ENCODE measurements at places on chromosomes 7 and 10. TPM values are rescaled to one million over a fixed set of nuclear protein-coding genes. Genes with fewer than 3 reads are reported as not detected.

Gene NFE2L3
- 12.5 TPM for total RNA-seq

DNA sequence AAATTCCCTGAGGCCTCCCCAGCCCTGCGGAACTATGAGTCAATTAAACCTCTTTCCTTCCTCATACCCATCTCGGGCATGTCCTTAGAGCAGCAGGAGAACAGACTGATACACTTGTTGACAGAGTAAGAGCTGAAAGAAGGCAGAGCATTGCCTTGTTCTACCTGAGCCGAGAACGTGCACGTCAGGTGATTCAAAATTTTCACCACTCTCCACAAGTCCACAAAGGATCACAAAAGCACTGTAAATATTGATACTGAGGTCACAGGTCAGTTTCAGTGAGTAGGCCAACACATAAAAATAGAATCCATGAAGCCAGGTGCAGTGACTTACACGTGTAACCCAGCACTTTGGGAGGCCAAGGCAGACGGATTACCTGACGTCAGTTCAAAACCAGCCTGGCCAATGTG, 27.8 kb downstream of the DCLRE1C start:
- no peak overlapping the region for H3K4me3 ChIP-seq

GRCh38 chr10:14120812-14121211, 209.9 kb downstream of the FRMD4A start:
- no peak for DNase-seq
- no peak overlapping the region for H3K4me3 ChIP-seq
- H3K36me3 ChIP-seq = no peaks in the 10 kb centered on the region
- no peaks in the 10 kb centered on the region for H3K4me1 ChIP-seq
- no peaks in the 10 kb centered on the region for H3K27me3 ChIP-seq

DNA sequence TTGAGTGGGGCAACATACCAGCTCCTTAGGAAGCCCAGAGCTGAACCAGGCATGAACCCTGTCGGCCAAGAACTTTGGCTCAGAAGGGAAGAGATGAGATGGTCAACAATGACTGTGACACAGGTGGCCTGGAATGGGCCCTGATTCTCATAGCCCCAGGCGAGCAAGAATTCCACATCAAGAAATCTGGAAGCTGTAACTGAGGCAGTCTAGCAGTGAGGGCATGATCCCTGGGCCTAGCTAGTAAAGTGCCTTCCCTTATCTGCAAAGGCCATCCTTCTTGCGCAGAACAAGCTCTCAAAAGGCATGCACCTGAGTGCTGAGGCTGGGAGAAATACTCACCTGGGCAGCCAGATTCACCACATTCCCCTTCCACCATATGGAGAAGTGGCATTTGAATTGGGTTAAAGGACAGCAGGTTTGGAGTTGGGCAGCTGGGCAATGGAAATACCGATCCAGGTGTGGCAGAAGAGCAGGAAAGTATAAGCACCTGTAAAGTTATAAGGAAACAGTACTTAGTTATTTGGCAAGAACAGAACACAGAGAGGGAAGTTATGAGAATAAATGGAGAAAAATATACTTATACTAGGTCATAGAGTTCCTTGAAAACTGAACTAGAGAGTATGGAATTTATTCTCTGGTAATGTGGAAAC, 78.6 kb upstream of the CAPZA2 start:
- H3K4me1 ChIP-seq = no peaks in the 10 kb centered on the region
- peaks cover 12% of the 10 kb centered on the region for H3K36me3 ChIP-seq
- no peak for DNase-seq
- no peaks in the 10 kb centered on the region for H3K27me3 ChIP-seq
- H3K27ac ChIP-seq = no peak overlapping the region
- no peak overlapping the region for H3K4me3 ChIP-seq

DNA sequence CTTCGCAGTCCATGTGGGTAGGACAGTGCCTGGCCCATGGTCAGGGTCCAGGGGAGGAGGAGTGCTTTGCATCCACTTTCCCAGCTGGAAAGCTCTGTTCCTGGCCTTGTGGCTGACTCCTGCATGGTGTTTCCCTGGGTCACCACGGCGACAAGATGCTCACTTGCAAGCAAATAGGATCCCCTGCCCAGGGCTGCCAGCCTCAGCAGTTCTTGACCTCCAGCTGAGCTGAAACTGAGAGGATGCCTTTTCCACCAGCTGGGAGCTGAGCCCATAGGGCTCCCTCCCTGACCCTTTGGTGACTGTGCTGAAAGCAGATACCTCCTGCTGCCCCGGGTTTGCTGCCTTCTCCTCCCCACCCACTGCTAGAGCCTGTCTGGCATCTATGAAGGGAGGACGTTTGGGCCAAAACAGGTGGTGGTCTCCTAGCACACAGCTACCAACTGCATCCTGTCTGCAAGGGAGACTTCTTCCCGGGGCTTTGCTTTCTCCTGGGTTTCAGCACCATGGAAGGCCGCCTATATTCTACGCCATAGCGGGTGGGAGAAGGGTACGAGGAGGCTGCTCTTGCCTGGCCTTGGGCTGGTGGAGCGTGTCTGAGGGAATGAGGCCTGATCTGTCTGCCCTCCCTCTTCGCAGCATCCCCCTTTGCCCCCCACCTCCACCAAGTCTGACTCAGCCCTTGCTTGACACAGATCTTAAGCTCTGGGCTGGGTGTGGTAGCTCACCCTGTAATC, 34.4 kb downstream of the UBTD1 start:
- H3K4me3 ChIP-seq = no peak overlapping the region
- no peak for DNase-seq
- no peaks in the 10 kb centered on the region for H3K27me3 ChIP-seq
- no peak overlapping the region for H3K27ac ChIP-seq
- peaks cover 6% of the 10 kb centered on the region for H3K4me1 ChIP-seq
- H3K36me3 ChIP-seq = no peaks in the 10 kb centered on the region

Gene GRB10
- total RNA-seq = 57.8 TPM

Gene CYP17A1
- total RNA-seq = 3.3 TPM
